Ovary (tissue), 10 donors: ENCODE measurements at places on chromosomes 1 and 21. TPM values are rescaled to one million over a fixed set of nuclear protein-coding genes. Genes with fewer than 3 reads are reported as not detected.

DNA sequence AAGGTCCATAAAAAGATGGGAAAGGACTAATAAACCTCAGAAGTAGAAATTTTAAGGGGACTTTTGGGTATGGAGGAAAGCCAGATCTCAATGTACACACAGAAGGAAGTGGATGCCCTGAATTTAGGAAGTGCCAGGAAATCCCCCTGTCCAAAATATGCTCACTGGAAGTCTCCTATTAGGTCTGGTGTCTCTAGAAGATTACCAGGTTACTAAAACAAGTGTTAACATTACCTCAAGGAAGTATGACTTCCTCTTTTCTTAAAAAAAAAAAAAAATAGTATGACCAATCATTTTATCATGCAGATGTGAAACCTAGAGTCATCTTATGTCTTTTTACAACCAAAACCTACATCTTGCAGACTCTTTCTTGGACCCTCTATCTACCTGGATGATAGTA lies 30.7 kb downstream of the CD58 start:
- H3K27me3 ChIP-seq: no peaks in the 10 kb centered on the region
- DNase-seq: no peak
- no peaks in the 10 kb centered on the region for H3K36me3 ChIP-seq
- no peak overlapping the region for H3K27ac ChIP-seq

DNA sequence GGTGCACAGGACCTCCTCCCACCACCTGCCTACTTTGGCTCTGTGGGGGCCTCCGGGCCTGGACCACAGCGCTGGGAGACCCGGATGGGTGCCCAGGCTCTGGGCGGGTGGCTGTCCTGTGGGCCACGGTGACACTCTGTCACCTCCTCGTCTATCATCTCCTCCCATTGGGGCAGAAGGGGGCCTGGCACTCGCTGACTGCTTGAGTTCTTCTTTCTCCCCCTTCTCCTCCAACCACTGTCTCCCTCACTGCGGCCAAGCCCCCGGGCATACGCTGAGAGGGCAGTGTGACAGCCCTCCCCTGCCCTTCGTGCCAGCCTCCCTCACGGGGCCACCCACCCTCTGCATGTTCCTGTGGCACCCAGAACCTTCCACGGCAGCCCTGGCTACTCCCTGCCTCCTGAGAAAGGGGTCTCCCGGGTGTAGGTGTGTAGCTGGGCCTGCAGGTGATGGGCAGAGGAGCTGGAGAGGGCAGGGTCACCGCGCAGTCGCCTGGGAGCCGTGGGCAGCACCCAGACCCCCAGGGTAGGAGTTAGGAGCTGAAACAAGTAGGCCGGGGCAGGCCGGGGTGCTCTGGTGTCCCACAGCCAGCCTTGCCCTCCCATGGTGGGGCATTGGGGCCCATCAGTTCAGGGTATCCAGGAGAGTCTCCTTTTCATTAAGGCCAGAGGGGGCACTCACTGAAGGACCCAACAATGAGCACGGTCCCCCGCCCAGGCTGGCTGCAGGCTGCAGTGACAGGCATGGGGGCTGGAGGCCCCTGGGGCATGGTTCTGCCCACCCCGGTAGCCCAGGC lies 9.2 kb upstream of the ARF1 start:
- H3K27ac ChIP-seq: no peak overlapping the region
- no peak overlapping the region for H3K4me3 ChIP-seq
- peak; percentile 29 for DNase-seq
- H3K27me3 ChIP-seq: no peaks in the 10 kb centered on the region

- DNase-seq: no peak
- no peak overlapping the region for H3K27ac ChIP-seq
- H3K4me1 ChIP-seq: peaks cover 8% of the 10 kb centered on the region
- no peaks in the 10 kb centered on the region for H3K36me3 ChIP-seq
- no peak overlapping the region for H3K4me3 ChIP-seq
Measured at GRCh38 chr1:35029761-35030160, 2.0 kb downstream of the ZMYM6 start.

The IL24 gene
- not detected for total RNA-seq

DNA sequence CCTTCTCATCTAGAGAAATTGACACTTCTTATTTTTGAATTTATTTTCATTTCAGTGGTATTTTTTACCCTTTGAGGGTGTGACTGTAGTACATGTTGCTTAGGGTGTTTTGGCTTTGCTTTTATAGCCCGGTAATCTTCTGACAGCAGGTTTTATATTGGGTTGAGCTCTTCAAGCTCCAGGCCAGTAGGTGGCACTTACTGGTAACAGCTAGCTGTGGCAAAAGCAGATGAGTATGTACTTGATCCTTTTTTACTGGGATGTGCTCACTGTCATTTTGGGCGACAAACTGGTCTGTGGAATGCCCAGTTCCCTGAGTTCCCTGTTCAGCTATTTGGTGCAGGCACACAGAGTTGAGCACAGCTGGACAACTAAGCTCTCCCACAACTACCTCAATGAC lies 916.2 kb upstream of the B3GALT2 start:
- no peak overlapping the region for H3K27ac ChIP-seq
- H3K4me1 ChIP-seq: no peaks in the 10 kb centered on the region
- no peak overlapping the region for H3K4me3 ChIP-seq

The WDR64 gene
- not detected for total RNA-seq

- peak overlapping the region; percentile 97 for H3K27ac ChIP-seq
- H3K4me3 ChIP-seq: peak overlapping the region; percentile 99
- H3K27me3 ChIP-seq: no peaks in the 10 kb centered on the region
- DNase-seq: peak; percentile 78
Measured at GRCh38 chr1:228082918-228083870, 686 bp downstream of the ARF1 start.

The LHX8 gene
- total RNA-seq: not detected
